ENCODE measurements at places on chromosomes 2 and 18.

DNA sequence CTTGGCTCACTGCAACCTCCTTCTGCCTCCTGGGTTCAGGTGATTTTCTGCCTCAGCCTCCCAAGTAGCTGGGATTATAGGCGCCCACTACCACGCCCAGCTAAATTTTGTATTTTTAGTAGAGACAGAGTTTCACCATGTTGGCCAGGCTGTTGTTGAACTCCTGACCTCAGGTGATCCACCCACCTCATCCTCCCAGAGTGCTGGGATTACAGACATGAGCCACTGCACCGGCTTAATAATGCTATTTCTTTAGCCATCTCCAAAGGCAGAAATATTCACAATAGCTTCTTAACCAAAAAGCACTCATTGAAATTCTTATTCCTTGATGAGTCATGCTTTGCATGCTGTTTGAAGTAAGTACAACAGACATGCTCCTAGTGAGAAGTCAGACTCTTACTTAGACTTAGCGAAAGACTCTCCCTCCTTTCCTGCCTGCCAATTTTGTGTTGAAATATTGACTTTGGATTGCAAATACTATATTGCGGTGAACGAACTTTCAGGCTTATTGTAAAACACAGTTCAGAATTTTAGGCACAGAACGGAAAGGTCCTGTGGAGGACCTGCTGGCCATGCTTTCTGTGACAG lies 4.4 kb downstream of the ACTR3 start:
- no peak overlapping the region for H3K27ac ChIP-seq
- H3K27me3 ChIP-seq: no peaks in the 10 kb centered on the region
- DNase-seq: peak; percentile 15
- H3K4me1 ChIP-seq: peaks cover 68% of the 10 kb centered on the region
- peak overlapping the region; percentile 29 for H3K4me3 ChIP-seq
- H3K36me3 ChIP-seq: no peaks in the 10 kb centered on the region

DNA sequence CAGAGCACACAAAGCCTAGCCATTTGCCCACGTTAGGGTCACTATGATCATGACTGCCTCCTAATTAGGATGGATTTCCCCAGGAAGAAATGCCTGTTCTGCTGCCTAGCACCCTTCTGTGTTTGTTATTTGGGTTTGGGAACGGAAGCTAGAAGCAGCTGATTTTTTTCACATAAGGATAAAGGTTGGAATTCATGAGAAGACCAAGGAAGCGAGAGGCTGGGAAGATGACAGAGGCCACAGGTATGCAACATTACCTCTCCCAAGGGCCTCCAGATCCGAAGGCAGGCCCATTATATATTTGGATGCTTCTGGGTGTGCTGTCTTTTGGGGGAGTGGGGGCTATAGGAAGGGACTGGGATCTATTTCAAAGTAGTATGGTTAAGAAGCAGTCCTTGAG lies 204.7 kb downstream of the FBXO15 start:
- H3K4me1 ChIP-seq: no peaks in the 10 kb centered on the region
- no peaks in the 10 kb centered on the region for H3K36me3 ChIP-seq
- H3K27ac ChIP-seq: no peak overlapping the region

GRCh38 chr18:76914314-76914713 lies 92.0 kb downstream of the ZNF236 start:
- no peaks in the 10 kb centered on the region for H3K4me1 ChIP-seq
- H3K36me3 ChIP-seq: no peaks in the 10 kb centered on the region
- H3K27ac ChIP-seq: no peak overlapping the region
- H3K27me3 ChIP-seq: no peaks in the 10 kb centered on the region
- DNase-seq: no peak

- no peaks in the 10 kb centered on the region for H3K27me3 ChIP-seq
- H3K4me1 ChIP-seq: no peaks in the 10 kb centered on the region
- no peak overlapping the region for H3K4me3 ChIP-seq
- no peak overlapping the region for H3K27ac ChIP-seq
Measured at GRCh38 chr2:23595601-23596251, 210.7 kb downstream of the KLHL29 start.

- no peaks in the 10 kb centered on the region for H3K36me3 ChIP-seq
- no peaks in the 10 kb centered on the region for H3K4me1 ChIP-seq
- DNase-seq: no peak
- no peaks in the 10 kb centered on the region for H3K27me3 ChIP-seq
Measured at GRCh38 chr2:134583997-134584520, 134.7 kb downstream of the TMEM163 start.

- DNase-seq: peak; percentile 47
- H3K27me3 ChIP-seq: no peaks in the 10 kb centered on the region
- peaks cover 17% of the 10 kb centered on the region for H3K4me1 ChIP-seq
- H3K27ac ChIP-seq: no peak overlapping the region
- H3K36me3 ChIP-seq: no peaks in the 10 kb centered on the region
- H3K4me3 ChIP-seq: no peak overlapping the region
Measured at GRCh38 chr18:52682260-52682659, 342.3 kb downstream of the DCC start.

DNA sequence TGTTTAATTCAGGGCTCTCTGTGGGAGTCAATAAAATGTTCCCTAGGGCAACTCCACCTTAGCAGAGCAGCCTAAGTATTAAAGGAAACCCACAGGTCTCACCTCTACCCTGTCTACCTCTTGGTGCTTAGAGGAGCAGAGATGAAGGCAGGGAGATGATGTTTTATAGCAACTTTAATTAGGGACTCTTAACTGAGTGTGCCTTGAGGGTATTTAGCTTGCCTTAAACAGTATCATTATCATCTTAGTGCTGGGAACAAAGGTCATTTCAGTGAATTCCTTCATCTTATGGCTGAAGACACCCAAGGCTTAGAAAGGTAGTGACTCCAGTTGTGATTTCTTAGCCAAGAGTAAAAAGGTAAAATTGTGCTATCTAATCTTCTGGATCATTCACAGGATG lies 26.7 kb downstream of the VIL1 start:
- no peak for DNase-seq
- no peak overlapping the region for H3K4me3 ChIP-seq
- H3K4me1 ChIP-seq: no peaks in the 10 kb centered on the region
- H3K27ac ChIP-seq: no peak overlapping the region

DNA sequence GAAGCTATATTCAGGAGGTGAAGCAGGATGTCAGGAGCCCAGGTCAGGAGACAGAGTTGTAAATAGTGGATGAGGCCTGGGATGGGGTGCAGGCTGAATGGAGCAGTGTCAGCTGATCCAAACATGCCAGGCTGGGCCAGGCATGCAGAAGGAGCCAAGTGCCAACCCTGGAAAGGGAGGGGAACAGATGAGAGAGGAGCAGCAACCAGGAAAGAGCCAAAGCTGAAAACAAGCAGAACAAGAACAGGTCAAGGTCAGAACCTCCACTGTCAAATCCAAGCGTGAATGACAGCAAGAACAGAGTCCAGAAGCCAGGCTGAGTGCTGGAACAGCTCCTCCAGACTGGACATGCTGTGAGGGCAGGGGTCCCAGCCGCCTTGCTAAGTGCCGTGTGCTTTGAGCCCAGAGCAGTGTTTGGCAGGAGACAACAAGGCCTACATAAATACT lies 49.2 kb upstream of the PPP1CB start:
- H3K36me3 ChIP-seq: no peaks in the 10 kb centered on the region
- no peak for DNase-seq
- no peaks in the 10 kb centered on the region for H3K4me1 ChIP-seq
- no peaks in the 10 kb centered on the region for H3K27me3 ChIP-seq

GRCh38 chr2:174692256-174692919 lies 71.9 kb downstream of the CHRNA1 start:
- no peaks in the 10 kb centered on the region for H3K36me3 ChIP-seq
- H3K4me1 ChIP-seq: no peaks in the 10 kb centered on the region
- H3K27me3 ChIP-seq: no peaks in the 10 kb centered on the region
- no peak overlapping the region for H3K27ac ChIP-seq
- DNase-seq: no peak
- H3K4me3 ChIP-seq: no peak overlapping the region

Data from GM23338 (cell line).